ENCODE measurements at places on chromosomes 16 and 17. TPM values are rescaled to one million over a fixed set of nuclear protein-coding genes. Genes with fewer than 3 reads are reported as not detected.

The SLX1B gene
- total RNA-seq = 40.6 TPM

The DDX19B gene
- total RNA-seq = 36.4 TPM

The LRRC46 gene
- 1.3 TPM for total RNA-seq

The ACSM3 gene
- 119 TPM for total RNA-seq

The OTOP2 gene
- total RNA-seq = not detected

The TSC2 gene
- total RNA-seq = 253 TPM

The COPZ2 gene
- not detected for total RNA-seq

The BCAR1 gene
- total RNA-seq = 75.1 TPM

The MYH13 gene
- total RNA-seq = not detected

The OR4D1 gene
- total RNA-seq = not detected

The CCL5 gene
- total RNA-seq = not detected

The ASIC2 gene
- 0.29 TPM for total RNA-seq

All from progenitor cell of endocrine pancreas (in vitro differentiated cells).